Urinary bladder (tissue), 4 donors: ENCODE measurements at places on chromosomes 5 and 9. TPM values are rescaled to one million over a fixed set of nuclear protein-coding genes. Genes with fewer than 3 reads are reported as not detected.

- DNase-seq = no peak
Observed at GRCh38 chr9:34907044-34907443, 51.0 kb upstream of the PHF24 start.

- no peak for DNase-seq
Observed at GRCh38 chr5:6365977-6366590, 12.3 kb downstream of the MED10 start.

DNA sequence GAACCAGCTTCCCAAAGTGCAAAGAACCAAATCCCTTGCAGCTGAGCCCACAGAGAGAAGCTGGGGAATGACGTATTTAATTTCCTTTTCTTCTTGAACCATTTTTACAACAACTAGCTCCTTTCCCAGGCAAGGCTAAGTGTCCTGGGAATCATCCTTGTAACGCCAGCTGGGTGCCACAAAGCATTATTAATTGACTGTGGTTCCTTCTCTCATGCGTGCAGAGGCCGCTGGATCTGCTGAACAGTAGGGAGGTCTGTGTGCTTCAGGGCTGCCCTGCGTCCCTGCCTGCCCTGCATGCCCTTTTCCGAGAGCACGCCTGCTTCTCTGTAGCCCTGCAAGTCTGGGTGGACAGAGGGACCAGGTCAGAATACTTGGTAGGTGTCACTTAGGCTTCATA, 124.1 kb upstream of the OTULINL start:
- no peak for DNase-seq

GRCh38 chr5:167766957-167767356, 524.5 kb upstream of the WWC1 start:
- DNase-seq = no peak

DNA sequence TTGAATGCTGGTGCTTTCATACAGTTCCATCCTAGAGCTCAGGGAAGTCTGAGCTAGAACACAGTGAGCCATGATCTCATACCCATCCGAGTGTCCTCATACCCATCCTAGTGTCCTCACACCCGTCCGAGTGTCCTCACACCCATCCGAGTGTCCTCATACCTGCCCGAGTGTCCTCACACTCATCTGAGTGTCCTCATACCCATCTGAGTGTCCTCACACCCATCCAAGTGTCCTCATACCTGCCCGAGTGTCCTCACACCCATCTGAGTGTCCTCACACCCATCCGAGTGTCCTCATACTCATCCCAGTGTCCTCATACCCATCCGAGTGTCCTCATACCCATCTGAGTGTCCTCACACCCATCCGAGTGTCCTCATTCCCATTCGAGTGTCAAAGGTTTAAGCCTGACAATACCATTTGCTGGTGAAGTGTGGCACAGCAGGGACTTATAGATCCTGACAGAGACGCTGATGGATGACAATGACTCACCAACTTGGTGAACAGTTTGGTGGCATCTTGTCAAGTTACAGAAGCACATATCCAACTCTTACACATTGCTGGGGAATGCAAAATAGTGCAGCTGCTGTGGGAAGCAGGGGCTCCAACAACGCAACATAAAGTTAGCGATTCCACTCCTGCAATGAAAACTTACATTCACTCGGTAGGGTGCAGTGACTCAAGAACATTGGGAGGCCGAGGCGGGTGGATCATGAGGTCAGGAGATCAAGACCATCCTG, 77.0 kb upstream of the COL5A1 start:
- no peak for DNase-seq

DNA sequence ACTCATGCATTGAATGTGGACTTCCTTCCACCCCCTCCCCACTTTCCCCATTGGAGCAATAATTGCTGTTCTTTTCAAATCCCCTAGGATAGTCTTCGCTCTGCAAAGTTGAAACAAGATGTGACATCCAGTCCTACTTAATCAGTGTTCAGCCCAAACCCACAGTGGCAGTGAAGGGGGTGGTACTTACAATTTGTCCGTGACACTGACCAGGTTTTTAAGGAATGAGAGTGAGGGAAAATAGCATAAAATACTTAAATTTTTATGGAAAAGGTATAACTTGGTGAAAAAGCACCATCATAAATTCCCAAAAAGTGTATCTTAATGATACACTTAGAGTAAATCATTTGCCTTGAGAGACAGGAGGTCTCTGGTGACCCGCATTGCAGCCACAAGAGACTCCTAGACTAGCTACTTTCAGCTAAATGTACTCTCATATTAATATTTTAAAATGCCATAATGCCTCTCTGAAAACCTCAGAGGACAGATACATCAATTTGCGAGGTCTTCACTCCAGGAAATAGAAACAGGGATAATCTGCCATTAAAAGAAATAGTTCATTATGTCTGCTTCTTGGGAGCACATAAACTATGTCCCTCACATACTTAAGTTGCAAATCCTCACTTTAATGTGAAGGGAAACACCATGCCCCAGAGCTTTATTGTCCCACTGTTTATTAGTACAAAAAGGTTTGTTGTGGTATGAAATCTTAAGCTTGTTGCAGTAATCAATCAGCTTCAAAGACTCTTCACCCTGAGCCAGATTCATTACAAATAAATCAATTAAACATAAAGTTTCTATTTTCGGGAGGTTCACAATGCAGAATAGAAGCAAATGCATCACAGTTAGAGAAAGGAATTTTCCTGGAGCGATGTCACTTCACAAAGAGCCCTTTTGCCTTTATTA, 343.6 kb upstream of the ISL1 start:
- no peak for DNase-seq

DNA sequence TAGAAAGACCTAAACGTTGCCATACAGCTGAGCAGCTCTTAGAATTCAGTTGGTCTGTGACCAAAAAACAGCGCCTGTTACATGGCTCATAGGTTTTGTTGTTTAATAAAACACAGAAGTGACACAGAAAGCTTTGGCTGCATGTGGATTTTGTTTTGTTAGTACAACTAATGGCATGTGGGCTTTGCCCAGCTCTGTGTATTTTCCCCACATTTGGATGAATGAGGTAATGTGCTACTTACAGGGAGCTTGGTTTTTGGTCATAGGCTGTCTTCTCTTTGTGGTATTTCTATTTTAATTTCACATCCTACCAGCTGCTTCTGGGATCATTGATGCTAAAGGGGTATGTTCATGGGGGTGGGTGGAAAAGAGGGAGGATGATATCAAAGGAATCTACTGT, 37.0 kb upstream of the POU4F3 start:
- DNase-seq = no peak

- DNase-seq = peak; percentile 14
Observed at GRCh38 chr9:97293207-97293721, 14.2 kb upstream of the CCDC180 start.

- no peak for DNase-seq
Observed at GRCh38 chr5:10562201-10563109, 1.4 kb upstream of the ANKRD33B start.

DNA sequence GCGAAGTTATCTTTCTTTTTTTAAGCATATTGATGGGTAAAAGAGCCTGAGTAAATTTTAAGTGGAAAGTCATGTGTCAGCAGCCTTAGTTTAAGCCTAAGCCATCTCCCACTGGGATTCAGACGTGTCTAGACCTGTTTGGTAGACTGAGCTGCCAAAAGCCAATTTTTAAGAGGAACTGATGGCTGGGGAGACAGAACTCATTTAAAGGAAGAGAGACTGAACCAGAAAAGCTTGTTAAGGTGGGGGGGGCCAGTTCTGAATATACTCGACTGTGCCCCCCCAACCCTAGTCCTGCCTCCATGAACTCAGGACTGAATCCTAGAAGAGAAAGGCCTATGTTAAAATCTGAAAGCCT, 58.3 kb upstream of the PLPP1 start:
- DNase-seq = no peak

DNA sequence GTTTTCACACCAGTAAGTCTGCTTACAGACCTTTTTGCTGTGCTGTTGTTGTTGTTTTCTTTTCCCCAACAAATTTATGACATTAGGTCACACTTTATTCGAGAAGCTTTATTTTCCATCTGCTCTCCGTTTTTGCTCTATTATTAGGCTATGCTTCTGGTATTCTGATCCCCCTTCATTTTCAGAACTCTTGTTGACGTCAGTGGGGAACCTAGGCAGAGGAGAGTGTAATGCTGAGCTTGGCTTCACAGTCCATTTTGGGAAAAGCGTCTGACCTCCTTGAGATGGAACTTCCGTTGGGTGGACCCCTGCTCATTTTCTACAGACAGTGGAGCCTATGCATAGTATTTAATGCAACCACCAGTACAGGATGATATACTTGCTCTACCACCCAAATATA, 387.9 kb upstream of the MEF2C start:
- no peak for DNase-seq

GRCh38 chr5:119263639-119264038, 92.2 kb upstream of the TNFAIP8 start:
- no peak for DNase-seq

GRCh38 chr5:150120617-150121447, 34.5 kb upstream of the CSF1R start:
- no peak for DNase-seq

GRCh38 chr5:66958980-66959641, 237.5 kb downstream of the CD180 start:
- no peak for DNase-seq

GRCh38 chr5:24391816-24392215, 253.0 kb downstream of the CDH10 start:
- DNase-seq = no peak

GRCh38 chr9:127883959-127884358, 6.5 kb upstream of the AK1 start:
- DNase-seq = no peak

GRCh38 chr9:98583417-98583816, 125.3 kb downstream of the GABBR2 start:
- DNase-seq = no peak

DNA sequence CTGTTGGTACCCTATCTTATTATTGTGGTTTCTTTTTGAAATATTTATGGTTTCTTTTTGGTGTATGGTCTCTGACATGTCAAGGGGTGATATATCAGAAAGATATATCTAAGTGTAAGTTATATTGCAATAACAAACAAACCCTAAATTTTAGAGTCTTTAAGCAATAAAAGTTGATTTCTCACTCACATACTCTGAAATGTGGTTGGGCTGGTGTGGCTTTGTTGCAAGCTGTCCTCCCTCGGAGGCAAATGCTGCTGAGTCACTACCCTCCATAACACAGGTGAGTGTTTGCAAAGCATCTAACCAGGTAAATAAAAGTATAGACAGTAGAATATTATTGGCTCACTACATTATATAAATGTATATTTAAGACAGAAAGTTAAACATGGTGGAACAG, 253.2 kb downstream of the CDH18 start:
- DNase-seq = no peak

GRCh38 chr9:77589046-77589795, 58.9 kb downstream of the GNA14 start:
- DNase-seq = peak; percentile 40

DNA sequence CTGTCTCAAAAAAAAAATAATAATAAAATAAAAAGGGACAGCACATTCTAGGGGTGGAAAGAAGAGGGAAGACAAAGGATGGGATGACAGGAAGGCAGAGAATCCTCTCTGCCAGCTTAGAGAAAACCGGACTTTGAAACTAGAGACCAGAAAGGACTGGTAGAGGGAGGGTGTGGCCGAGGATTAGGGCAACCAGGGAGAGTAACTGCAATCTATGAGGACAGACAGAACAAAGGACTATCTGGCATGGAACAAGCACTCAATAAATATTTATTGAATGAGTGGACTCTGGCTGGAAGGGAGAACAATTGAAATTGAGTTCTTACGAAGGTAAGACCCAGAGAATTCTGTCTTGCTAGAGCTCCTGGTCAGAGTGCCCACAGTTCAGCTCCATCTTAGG, 2.4 kb downstream of the GBA2 start:
- no peak for DNase-seq

DNA sequence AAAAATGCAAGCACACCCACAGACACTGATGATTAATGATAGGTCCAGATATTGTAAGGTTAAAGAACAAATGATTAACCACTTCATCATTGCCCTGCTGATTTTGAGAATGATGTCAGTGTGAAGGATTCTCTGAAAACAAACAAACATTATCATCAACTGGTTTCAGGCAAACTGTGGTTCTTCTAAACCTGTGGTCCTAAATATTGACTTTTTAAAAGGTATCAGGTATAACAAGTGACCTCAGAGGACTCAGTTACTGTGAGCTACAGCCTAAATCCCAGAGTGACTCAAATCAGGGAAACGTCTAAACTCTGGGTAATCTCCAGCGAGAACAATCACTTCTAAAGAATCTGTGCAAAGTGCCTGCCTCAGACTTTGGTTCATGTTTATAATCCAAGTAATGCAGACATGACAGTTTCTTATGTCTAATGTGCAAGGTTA, 172.3 kb upstream of the CDH6 start:
- DNase-seq = no peak

GRCh38 chr9:137070906-137071275, 534 bp upstream of the SAPCD2 start:
- no peak for DNase-seq

DNA sequence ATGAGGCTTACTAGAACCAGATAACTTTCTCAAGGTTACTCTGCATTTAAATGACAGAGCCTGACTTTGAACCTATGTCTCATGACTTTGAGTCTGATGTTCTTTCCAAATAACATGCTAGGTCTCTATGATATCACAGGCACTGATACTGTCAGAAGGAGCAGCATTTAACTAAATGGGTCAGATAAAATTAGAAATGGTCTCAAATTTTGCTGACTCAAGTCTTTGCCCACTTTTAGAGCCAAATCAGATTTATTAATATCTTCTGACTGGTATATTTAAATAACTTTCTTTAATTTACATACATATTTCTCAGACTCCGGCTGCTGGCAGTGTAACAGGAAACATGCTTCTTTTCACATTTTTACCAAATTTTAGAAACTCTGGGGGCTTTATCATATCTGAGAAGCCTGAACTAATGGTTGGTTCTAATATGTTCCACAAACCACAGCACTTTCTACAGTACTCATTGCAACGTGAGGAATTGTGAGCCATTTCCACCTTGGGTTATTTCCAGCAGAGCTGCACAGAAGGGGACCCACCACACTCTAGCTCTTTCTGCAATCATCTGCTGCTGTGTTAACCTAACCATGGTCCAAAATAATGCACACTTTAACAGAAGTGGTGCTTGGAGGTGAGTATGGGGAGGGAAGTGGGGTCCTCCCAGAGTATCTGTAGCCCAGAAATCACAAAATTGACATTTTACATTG, 79.2 kb downstream of the KCTD16 start:
- DNase-seq = no peak

- DNase-seq = no peak
Observed at GRCh38 chr5:133385346-133385745, 227.0 kb downstream of the FSTL4 start.

The LCN12 gene
- total RNA-seq = not detected

The TNFAIP8 gene
- 49.9 TPM for total RNA-seq

The ARID3C gene
- not detected for total RNA-seq

The COL5A1 gene
- 622 TPM for total RNA-seq

The SHOC1 gene
- total RNA-seq = not detected

The ZNF300 gene
- total RNA-seq = 21.3 TPM

The ZFP2 gene
- 5.8 TPM for total RNA-seq

The UBAC1 gene
- total RNA-seq = 24.6 TPM

The SPATA31C1 gene
- total RNA-seq = 0.16 TPM

The TIMD4 gene
- 1.7 TPM for total RNA-seq

The NRG2 gene
- total RNA-seq = 1.4 TPM

The TMEM252 gene
- not detected for total RNA-seq

The FLT4 gene
- total RNA-seq = 18.2 TPM
